ENCODE measurements at places on chromosomes 4 and X.

DNA sequence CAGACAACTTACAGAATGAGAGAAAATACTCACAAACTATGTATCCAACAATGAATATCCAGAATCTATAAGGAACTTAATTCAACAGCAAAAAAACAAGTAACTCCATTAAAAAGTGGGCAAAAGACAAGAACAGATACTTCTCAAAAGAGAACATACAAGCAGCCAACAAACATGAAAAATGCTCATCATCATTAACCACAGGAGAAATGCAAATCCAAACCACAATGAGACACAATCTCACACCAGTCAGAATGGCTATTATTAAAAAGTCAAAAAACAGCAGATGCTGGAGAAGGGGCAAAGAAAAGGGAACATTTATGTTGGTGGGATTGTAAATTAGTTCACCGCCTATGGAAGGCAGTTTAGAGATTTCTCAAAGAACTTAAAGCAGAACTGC, 150.3 kb downstream of the FGF16 start:
- no peak for DNase-seq

GRCh38 chr4:98609934-98610333, 48.5 kb downstream of the TSPAN5 start:
- DNase-seq, result no peak

GRCh38 chr4:7291372-7292114, 99.2 kb downstream of the SORCS2 start:
- DNase-seq, result no peak

- DNase-seq, result no peak
Observed at GRCh38 chrX:70527610-70528345, 83.1 kb downstream of the DLG3 start.
